ENCODE measurements at places on chromosomes 2 and 18.

DNA sequence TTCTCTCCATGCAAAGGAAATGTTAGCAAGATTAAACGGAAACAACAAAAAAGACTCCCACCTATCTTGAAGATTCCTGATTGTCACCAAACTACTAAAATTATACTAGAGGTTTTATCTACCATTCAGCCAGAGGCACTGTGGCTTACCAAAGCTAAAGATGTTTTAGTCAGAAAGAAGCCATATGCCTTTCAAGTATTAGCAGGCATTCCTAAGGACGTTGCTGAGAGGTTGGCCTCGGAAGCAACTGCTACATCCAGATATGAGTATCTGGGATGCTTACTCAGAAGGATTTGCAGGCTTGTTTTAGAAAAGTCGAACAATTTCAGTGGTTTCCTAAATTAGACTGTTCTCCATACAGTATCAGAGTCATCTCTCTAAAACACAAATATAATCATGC lies 88.3 kb upstream of the UBE2E3 start:
- ATAC-seq = no peak

DNA sequence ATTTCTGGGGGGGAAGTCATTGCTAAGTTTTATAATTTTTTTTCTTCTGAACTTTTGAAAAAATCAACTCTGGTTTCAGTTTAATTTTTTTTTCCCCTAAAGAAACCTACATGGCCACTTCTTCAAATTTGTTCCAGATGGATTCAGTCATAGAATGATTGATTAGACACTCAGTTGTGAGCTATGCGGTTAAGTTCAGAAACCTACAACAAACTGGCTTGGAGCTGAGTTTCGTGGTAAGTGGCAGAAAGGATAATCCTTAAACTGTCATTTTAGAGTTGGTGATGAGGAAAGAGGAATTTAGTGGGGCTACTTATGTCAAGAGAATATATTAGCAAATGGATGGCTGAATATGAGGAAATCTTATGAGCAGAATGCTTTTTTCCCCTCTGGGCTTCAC lies 23.7 kb downstream of the EFEMP1 start:
- ATAC-seq = no peak

- no peak for ATAC-seq
Observed at GRCh38 chr2:191427031-191427430, 181.8 kb downstream of the MYO1B start.

- ATAC-seq = no peak
Observed at GRCh38 chr2:123853161-123853560, 171.9 kb upstream of the CNTNAP5 start.

GRCh38 chr18:75173125-75173432 lies 35.9 kb downstream of the PTGR3 start:
- no peak for ATAC-seq

GRCh38 chr2:228819701-228820100 lies 451.4 kb downstream of the PID1 start:
- ATAC-seq = no peak

GRCh38 chr2:133086176-133086575 lies 416.2 kb upstream of the LYPD1 start:
- ATAC-seq = no peak

DNA sequence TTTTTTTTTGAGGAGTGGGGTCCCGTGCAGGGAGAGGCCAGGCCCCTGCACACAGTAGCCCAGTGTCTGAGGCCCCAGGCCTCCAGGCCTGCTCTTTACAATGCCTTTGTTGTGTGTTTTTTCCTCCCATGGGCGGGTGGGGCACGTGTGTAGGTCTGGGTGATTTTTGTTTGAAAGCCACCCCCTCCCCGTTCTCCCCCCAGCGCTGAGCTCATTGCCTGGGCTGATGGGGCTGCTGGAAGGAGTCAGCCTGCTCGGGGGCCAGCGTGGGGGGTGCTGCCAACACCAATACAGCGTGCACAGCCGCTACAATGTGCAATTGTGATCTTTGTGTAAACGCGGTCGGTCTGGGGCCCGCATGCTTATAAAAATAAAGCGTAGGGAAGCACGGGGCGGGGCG lies 142.7 kb downstream of the DYSF start:
- peak; percentile 61 for ATAC-seq

DNA sequence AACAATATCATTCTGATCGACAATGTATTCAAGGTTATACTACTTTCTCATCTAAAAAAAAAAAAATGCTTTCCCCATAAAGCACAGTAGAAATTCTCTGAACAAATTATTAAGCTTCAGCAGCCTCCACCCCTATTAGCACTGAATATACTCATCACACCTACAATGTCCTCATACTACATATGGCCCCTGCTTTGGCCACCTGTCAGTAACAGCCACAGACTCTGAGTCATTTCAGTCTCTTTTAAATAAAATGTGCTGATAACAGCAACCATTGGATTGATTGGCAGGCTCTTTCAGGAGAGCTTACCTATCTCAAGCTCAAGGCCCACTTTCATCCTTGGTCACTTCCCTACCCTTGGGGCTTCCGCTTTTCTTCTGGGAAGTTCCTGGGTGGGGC lies 236.7 kb downstream of the TMX3 start:
- ATAC-seq = no peak

GRCh38 chr18:46315161-46315560 lies 211.0 kb downstream of the HAUS1 start:
- ATAC-seq = no peak

Data from motor neuron (in vitro differentiated cells).